ENCODE measurements at places on chromosomes 1 and 21.

DNA sequence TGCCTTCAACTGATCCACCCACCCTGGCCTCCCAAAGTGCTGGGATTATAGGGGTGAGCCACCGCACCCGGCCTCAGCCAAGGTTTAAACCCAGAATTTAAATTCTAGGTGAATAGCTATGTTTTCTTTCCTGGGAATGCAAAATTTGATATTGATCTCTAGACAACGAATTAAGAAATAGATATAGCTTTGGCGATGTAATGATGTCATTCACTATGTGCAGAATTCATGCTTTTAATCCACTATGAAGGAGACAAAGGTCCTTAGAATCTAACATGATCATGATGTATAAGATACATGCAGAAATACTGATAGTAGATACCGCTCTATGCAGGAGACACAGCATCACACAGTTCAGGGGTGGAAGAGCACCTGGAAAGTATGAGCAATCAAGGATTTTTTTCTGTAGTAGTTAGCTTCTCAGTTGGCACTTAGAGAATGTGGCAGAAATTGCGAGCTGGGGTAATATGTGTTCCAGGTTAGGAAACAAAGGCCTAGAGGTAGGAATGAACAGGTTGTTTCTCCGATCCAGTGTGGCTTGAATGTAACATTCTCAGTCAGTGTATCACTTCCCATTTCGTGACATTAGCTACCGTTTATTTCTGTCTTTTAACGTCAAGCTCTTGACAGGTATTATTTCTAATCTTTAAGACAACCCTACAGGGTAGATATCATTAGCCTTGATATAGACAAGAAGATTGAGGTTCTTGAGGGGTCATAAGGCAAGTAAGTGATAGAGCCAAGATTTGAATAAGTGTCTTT, 3.0 kb upstream of the CEP350 start:
- DNase-seq: no peak

DNA sequence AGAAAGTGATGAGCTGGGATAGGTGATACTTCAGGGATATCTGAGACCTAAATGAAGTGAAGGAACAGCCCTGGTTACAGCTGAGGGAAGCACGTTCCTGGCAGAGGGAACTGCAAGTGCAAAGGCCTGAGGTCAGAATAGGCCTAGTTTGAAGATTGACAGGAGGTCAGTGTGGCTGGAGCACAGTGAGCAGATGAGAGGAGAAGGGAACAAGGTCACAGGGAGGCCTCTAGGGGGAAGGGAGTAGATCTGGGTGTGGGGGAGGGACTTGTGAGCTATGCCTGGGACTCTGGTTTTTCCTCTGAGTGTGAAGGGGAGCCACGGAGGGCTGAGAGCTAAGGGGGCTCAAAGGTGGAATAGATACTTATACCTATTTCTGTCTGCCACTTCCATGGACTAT, 736.4 kb downstream of the MATN1 start:
- DNase-seq: no peak

DNA sequence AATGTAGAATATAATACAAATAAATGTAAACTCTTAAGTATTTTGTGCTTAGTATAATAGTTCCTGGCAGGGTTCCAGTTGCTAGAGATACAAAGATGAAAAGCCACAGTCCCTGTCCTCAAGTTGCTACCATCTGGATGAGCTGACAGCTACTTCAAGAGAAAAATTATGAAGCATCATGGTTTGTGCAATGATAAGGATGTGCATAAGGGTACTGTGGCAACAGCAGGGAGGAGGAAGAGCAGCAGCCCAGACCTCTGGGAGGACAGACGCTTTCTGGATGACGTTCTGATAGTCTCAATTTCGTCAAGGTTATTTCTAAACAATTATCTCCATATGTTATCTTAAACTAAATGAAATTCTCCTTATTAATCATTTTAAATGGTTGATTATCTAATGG, 198.9 kb downstream of the NTNG1 start:
- DNase-seq: peak; percentile 19

DNA sequence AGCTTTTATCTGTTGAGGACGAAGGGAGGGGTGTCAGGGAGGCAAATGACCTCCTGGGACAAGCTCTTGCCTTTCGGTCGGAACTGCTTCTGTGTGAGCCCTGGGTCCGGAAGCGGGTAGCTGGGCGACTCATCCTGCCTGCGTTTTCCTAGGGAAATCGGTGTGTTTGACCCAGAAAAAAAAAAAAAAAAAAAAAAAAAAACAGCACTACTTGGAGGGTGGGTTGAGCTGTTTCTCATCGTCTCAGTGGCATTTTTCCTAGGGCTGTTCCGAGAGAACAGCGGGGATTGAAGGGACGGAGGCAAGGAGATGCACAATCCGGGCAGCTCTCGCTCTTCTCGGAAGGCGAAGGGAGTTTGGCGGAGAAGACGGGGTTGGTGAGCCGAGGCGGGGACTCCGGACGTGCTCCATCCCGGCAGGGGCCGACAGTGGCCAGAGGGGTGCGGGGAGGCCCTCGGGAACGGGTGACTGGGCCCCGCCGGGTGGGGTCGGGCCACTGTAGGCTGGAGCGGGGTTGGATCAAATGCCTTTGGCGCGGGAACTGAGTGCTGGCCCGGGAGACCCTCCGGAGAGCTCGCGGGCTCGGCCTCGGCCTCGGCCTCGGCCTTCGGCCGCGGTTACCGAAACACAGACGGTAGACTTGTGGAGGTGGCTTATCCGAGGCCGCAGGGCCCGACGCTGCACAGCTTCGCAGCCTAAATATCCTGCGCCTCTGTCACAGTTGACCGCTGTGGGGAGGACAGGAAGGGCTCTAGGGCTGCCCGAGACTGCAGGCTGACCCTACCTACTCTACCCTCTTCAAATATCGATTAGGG, 2.4 kb upstream of the BARHL2 start:
- no peak for DNase-seq

- no peak for DNase-seq
These were observed 407 bp downstream of the GALNT2 start for GRCh38 chr1:230067419-230067870.

DNA sequence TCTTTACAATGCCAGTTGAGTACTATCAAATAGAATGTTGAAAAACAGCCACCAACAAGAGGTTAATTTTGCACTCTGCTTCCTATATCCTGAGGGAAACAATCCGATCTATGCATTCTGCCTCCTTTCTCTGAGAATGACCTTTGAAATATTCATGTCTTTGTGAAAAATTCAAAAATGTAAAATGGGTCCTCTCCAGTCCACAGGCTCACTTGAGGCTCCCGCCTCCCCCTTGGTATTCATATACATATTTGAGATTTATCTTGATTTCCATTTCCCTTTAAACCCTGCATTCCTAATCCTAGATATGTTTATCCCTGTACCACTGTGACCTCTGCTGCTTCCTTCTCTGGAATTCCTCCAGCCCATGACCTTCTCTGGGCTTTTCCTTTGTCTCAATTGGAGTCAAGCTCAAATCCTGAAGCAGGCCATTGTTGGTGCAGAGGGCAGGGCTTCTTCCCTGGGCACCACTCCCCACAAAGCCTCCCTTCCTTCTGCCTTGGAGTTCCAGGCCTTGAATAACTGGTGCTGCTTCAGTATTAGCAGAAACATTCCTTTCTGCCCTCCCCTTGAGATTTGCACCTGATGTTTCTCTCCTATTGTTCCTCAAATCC, 296.8 kb downstream of the PBX1 start:
- no peak for DNase-seq

GRCh38 chr1:14949270-14949835, 204.2 kb upstream of the TMEM51 start:
- no peak for DNase-seq

DNA sequence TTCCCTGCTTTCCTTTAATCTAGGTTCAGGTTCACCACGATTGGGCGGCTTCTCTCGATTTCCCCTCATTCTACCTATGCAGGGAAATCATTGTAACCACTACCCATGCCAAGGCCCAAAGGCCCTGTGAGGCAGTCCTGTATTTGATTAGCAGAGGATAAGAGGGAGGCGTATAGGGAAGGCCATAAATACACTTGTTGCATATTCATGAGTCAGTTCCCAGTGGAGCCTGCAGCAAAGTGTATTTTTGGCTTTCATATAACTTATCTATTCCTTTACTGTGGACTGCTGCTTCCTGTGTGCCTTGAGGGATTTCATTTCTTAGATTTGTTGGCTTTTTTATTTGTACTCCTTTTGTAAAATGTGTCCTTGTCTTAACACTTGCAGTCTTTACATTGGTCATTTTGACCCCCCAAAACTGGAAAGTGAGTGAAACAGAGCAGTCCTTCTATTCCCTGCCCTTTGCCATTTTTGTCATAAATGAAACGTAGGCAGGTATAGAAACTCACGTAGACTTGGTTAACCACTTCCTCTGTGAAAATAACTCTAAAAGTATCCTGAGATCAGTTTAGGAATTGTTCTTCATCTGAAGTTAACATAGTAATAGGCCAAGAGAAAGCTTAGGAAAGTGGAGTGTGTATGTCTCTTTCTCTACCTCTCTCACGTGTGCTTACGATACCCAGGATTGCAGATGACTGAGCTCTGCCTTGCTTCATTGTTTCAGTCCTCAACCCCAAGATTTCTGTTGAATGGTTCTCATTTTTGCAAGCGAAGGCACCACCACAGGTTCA, 19.6 kb upstream of the KCNQ4 start:
- no peak for DNase-seq

GRCh38 chr1:232484856-232485255, 145.1 kb downstream of the SIPA1L2 start:
- no peak for DNase-seq

DNA sequence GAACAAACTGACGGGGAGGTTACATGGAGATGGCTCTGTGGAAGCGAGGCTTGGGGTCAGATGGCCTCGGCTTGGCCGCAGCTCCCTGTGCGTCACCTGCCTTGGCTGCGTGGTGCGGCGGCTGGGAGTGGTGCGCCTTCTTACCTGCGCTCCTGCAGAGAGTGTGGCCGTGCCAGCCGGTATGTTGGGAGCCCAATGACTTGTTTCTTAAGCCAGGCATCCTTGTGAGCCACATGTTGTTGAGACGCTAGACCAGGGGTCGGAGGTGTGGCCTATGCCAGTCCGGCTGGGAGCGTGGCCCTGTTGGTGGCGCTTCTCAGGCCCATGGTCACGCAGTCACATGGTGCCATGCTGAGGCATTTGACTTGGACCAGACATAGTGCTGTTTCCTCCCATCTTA, 10.5 kb downstream of the SLX9 start:
- no peak for DNase-seq

GRCh38 chr1:34212673-34213072, 36.0 kb downstream of the C1orf94 start:
- DNase-seq: no peak

- DNase-seq: no peak
These were observed 146 bp upstream of the ZNF362 start for GRCh38 chr1:33256221-33256470.

DNA sequence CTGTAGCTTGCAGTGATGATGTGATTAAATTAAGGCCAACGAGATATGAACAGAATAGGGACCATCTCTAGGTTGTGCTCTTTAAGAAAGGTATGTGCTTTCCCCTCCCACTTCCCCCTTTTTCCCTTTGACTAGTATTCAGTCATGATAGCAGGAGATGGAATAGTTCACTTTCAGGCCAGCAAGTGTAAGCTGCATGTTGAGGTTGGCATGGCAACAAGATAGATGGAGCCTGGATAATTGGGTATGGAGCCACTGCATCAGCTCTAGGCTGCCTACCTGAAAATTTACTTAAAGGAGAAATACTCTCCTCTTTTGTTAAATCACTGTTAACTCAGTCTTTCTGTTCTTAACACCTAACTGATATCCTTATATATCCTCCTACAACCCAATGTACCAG, 1.5 kb upstream of the CRP start:
- DNase-seq: no peak

GRCh38 chr1:109754738-109755137, 9.0 kb downstream of the EPS8L3 start:
- no peak for DNase-seq

DNA sequence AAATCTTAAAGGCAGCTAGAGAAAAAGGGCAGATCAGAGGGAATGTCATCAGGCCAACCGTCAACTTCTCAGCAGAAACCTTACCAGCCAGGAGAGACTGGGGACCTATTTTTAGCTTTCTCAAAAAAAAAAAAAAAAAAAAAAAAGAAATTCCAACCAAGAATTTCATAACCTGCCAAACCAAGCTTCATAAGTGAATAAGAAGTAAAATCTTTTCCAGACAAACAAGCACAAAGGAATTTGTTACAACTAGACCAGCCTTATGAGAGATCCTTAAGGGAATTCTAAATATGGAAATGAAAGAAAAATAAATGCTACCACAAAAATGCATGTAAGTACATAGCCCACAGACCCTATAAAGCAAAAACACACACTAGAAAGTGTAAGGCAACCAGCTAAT, 267.7 kb downstream of the AKT3 start:
- no peak for DNase-seq

- no peak for DNase-seq
These were observed 9.3 kb upstream of the RPE65 start for GRCh38 chr1:68459091-68459490.

DNA sequence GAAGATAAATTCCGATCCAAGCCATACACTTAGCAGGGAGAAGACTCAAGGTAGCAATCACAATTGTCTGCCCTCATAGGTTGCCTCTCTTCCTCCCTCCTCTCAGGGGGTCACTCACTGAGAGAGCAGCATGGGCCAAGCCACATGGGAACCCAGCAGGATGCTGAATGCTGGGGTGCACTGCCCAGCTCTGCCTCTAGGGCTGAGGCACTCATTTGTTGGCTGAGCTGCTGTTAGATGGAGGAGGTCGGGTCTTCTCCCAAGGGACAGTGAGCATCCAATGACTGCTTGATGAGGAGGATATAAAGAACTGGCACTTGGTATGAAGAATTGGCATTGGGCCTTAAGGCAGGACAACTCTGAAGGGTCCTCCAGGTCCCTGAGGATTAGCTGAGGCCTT, 418.8 kb downstream of the SIPA1L2 start:
- no peak for DNase-seq

DNA sequence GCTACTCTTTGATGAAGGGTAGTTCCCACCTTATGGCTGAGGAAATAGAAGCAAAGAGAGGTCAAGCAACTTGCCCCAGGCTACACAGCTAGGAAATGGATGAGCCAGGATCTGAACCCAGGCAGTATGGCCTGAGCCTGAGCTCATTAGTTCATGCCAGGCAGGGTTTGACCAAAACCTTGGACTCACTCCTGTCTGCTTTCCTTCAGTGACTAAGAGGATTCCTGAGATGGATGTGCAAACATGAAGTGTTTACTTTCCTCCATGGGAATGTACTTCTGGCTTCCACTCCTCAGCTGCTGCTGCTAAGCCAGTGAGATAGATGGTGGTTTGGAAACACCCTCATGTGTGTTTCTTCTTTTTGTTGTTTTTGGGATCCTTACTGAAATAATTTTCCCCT, 35.1 kb upstream of the ERRFI1 start:
- DNase-seq: no peak

DNA sequence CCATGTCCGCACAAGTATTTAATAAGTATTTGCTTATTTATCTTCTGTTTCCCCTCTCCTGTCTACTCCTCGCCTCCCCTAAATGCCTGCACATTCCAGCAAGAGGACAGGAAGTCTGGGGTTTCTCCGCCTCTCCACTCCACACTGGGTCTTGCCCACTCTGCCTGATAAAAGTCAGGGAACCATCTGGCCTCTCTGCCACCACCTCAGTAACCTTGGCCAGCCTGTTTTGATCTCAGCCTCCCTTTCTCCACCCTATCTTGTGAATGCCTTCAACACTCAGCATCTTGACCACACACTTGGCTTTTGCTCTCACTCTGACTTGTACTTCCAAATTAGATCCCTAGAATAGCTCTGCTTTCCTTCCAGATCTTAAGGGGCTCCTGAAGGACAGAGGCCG, 165.3 kb upstream of the UBE2U start:
- no peak for DNase-seq
